ENCODE measurements at places on chromosomes 6 and 20.

DNA sequence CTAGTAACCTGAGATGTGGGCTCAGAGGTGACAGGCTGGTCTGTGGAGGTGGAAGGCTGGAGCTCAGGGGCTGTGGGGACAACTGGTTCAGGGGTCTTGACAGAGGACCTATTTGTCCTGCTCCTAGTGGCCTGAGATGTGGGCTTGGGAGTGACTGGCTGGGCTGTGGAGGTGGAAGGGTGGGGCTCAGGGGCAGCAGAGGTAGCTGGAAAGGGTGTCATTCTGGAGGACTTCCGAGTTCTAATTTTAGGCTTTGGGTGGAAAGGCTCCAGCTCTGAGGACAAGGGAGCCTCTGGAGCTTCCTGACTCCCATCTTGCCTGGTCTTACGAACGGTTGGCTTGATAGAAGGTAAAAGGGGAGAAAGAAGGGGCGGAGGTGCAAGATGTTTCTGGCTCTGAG is 11.5 kb downstream of the MDC1 start:
- no peak for DNase-seq

DNA sequence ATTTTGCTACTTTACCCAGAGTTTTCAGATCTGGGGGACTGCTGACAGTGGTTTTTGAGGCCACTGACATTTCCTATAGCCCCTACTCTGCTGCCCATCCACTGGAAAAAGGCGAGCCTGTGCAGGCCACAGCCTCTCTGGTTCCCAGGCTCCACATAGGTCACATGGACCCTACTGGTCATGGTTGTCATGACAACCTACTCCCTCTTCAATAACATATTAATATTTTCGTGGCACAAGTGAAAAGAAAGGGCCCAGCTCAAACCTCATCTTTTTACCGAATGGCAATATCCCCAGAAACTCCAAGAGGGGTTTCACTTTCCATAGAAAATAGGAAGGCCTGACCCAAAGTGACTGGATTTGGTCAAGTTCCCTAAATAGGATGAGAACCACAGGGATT is 11.0 kb upstream of the FOXO3 start:
- no peak for DNase-seq

- peak; percentile 39 for DNase-seq
Measured at GRCh38 chr6:52399511-52400312, 20.4 kb upstream of the EFHC1 start.

DNA sequence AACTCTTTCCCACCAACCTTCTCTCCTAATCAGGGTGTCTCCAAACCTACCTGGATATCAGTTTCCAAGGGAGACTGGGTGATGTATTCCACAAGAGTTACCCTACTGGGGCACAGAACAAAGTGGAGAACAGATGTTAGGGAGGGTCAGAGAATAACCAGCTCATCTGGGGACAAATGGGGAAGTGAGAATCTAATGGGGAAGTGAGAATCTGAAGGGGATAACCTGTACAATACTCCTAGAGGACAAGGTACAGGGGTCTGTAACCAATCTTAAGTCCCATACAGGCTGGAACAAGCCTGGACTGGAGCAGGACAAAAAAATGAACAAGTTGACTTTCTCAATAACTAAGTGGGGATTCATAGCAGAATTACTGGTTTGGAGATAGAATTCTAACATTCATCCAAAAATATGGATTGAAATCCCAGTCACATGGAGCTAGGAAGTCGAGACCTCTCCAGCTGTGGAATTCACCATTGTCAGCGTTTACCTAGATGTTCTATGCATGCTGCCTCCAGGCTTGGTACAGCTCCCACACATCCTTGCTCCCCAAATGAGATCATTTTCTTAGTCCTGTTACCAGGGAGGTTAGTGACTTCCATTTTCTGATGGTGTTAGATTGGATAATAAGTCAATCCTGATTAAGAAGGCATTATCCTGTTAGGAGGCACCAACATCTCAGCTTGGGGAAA is 214.8 kb upstream of the MOCS1 start:
- DNase-seq = no peak

- DNase-seq = no peak
Measured at GRCh38 chr6:136468711-136469110, 81.5 kb downstream of the MAP7 start.

GRCh38 chr20:1817577-1818211 is 77.5 kb upstream of the SIRPA start:
- no peak for DNase-seq

GRCh38 chr6:7776509-7776908 is 50.6 kb downstream of the BMP6 start:
- no peak for DNase-seq

DNA sequence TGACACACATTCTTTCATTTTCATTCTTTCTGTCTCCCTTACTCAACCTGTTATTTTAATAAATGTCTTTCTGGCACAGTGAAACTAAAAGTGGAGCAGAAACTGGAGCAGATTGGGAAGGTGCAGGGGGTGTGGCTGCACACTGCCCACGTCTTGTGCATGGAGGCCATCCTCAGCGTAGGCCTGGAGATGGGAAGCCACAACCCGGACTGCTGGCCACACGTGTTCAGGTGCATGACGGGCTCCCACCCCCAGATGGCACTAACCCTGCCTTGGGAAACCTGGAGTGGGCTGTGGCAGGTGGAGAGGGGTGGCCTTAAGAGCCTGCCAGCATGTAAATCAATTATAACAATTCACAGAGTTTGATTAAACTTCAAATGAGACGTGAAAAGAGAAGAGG is 71.4 kb upstream of the PBOV1 start:
- DNase-seq = peak; percentile 14

DNA sequence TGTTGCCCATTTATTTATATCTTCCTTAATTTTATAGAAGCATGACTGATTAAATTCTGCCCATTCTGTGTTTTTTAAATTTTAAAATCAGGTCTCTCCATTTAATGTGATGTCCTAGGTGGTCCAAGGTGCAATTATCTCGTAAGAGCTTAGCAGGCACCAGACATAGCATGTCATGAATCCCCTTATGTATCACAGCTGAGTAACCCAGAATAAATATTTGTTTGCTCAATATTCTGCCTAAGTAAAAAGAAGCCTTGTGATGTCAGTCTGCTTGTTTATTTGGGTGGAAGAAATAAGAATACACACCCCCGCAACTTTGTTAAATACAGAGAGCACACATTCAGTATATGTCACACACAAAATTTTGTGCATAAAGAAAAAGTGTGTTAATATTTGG is 211.3 kb downstream of the FARS2 start:
- DNase-seq = no peak

- peak; percentile 82 for DNase-seq
Measured at GRCh38 chr6:108782179-108783041, 65.8 kb upstream of the ARMC2 start.

- DNase-seq = no peak
Measured at GRCh38 chr20:15204234-15204633, 866.8 kb upstream of the FLRT3 start.

GRCh38 chr20:18048176-18048575 is 9.5 kb downstream of the OVOL2 start:
- no peak for DNase-seq

GRCh38 chr6:28985462-28986164 is 19.5 kb downstream of the ZNF311 start:
- peak; percentile 24 for DNase-seq

DNA sequence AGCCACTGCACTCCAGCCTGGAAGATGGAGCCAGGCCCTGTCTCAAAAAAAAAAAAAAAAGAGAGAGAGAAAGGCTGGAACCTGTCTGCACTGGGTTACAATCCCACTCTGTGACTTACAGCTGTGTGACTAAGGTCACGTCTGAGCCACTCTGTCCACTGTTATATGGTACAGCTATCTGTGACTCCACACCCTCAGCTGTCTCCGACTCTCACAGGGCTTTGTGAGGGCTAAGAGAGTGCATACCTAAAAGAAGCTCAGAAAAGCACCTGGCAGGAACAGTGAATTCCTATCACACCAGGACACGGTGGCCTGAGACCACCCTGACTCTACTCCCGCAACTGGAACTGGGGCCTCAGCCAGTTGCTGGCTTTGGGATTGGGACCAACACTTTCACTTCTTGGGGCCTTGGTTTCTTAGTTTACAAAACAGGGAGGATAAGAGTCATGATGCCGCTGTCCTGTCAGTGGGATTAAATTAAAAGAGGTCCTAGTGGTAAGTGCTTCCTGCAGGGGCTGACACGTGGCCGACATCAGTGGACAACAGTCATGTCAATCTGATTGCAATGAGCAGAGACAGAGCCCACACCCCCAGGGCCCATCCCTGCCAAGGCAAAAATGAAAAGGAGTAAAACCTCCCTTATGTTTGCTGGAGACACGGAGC is 5.7 kb upstream of the CD93 start:
- DNase-seq = no peak

DNA sequence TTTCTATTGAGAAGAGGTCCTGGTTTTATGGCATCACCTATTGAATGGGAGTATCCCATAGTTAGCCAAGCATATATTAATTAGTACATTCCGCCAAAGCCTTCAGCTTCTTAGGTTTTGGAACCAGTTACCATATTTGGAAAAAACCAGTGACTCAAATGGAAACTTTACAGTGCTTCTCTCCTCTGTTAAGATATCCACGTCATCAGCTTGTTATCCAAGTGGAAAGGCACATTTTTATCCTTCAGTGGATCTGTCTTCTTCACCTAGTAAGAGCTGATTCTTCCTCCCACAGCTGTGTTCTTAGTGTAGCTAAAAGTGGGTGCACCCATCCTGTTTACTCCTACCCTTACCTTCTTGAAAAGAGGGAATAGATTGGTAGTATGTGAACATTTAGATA is 34.5 kb downstream of the TPD52L1 start:
- DNase-seq = no peak

- no peak for DNase-seq
Measured at GRCh38 chr6:158226655-158227512, 58.7 kb downstream of the GTF2H5 start.

- no peak for DNase-seq
Measured at GRCh38 chr6:37558168-37558567, 58.5 kb upstream of the CCDC167 start.

DNA sequence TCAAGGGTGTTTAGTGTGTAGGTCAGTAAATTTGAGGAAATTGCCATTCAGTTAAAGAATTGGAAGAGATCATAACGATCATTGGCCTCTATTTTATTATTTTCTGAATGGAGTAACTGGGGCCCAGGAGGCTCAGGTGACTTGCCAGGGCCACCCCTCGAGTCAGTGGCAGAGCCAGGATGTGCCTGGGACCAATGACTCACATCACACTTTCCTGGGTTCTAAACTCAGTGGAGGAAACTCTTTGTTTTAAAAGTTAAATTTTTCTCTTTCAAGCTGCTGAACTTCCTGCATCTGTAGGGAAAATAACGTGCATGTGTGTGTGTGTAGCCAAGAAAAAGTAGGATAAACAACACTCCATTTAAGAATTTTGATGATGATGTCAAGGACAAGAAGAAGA is 135.5 kb downstream of the MYLK4 start:
- DNase-seq = no peak

DNA sequence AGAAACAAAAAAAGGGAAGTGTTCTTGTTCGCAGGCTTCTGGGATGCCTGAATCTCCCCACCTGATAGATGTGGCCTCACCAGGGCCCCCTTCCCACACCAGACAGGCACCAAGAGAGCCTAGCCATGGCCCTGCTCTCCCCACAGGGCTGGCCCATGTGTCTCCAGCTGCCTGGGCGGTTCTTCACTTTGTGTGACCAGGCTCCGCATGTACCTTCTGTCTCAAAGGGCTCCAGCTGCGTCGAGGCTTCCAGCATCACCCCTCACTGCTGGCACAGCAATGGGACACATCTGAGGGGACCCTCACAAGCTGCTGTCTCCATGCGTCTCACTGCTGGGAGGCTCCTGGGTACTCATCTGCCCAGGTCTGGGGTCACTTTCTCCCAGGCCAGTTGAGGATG is 362.9 kb downstream of the ZFAND3 start:
- DNase-seq = no peak

- no peak for DNase-seq
Measured at GRCh38 chr6:42419490-42420280, 32.0 kb downstream of the TRERF1 start.

GRCh38 chr20:37992802-37993409 is 40.4 kb downstream of the TTI1 start:
- DNase-seq = peak; percentile 20

- no peak for DNase-seq
Measured at GRCh38 chr20:21450572-21450971, 53.2 kb upstream of the NKX2-4 start.

DNA sequence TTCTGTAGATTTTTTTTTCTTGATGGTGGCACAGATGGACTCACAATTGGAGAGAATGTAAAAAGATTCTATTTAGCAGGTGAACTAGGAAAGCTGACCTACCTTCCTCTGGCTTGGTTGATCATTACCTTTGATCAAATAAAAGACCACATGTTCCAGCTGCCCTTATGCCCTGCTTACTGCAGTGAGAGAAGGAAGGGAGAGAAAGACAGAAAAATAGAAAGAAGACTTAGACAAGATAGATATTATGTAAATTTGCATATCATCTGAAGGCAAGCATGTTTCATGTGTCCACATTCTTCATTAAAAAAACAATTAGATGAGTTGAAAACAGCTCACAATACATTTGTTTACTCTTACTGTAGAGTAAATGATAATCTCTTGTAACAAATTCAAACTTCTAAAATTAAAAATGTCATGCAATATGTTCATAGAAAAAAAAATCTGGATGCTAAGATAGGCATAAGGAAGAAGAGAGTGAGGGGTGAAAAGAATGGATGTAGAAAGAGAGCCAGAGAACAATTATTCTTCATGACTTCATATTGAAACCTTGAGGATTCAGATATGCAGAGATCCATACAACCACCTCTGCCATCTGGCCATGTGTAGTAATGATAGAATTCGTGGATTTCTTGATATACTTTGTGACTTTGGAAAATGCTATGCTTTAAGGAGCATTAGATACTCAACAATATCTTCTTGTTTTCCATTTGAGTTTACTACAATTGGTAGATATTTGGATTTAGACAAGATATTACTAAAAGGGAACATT is 71.7 kb downstream of the RFX6 start:
- DNase-seq = no peak
